ENCODE measurements at places on chromosomes 5 and 9.

GRCh38 chr5:39475881-39476842, 51.4 kb upstream of the DAB2 start:
- no peak for DNase-seq

GRCh38 chr9:72935595-72935994, 17.3 kb downstream of the ALDH1A1 start:
- no peak for DNase-seq

DNA sequence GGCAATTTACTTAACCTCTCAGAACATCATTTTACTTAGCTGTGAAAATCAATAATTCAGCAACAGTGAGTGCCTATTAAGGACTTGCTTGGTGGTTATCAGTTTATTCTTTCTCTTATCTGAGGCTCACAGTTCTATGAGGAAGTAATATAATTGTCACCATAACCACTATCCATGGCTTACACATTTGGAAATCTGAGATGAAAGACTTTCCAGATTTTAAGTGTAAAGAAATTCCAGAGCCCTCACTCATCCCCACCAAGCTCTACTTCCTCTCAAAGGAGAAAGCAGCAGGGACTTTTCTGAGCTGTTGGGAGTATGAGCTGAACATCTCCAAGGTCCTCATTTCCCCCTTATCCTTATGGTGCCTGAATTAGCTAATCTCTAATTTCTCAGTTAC, 321.5 kb downstream of the FBXL7 start:
- no peak for DNase-seq

DNA sequence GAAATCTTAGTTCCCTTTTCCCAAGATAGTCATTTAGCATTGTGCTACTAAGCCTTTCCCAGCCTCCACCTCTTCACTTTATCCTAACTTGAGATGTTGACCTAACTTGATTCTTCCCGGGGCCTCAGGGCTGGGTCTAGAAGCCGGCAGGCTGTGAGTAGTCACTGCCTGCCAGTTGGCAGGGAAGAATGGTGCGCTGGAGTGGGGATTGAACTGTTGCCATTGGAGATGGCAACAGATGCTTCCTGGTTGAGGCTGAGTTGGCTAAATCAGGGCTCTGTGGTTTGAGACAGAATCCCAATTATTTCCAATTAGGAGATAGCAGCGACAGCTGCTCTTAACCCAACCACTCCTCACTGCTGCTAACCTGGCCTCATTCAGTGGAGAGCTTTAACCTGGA, 343.1 kb downstream of the BRINP1 start:
- peak; percentile 42 for DNase-seq

DNA sequence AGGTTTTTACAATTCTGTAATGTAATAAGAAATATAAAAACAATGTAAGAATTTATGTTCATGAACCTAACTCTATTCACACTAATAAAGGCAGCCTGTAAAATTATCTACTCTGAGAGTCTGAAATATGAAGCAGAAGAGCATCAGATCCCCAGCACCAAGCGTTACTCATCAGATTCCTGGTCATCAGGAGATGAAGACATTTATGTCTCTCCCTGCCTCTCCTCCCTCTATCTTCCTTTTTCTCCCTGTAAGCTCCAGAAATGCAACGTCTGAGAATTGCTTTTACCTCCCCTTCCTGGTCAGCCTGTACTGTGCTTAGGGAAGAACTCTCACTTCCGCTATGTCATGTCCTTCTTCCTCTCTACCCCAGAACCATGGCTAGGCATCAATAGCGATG, 114.4 kb upstream of the SLIT3 start:
- DNase-seq, result no peak

DNA sequence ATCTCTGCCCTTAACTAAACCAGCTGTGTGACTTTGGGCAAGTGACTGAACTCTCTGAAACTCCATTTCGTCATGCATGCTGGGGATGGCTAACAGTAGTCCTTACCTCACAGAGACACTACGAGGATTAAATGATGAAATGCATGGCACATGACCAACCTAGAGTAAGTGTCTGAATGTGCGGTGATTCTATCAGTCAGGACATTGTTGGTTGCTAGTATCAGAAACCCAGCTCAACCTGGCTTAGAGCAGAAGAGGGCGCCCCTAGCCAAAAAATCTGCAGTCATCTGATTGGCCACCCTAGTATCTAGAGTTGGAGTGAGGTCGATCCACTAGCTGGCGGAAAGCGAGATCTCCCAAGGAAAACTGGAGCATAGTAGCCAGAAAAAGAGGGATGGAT, 25.2 kb downstream of the NEURL1B start:
- DNase-seq, result no peak

GRCh38 chr9:106286249-106286648, 576.7 kb upstream of the ZNF462 start:
- no peak for DNase-seq

GRCh38 chr5:158698768-158699284, 400.9 kb downstream of the EBF1 start:
- no peak for DNase-seq

GRCh38 chr5:151577566-151577965, 13.6 kb downstream of the FAT2 start:
- DNase-seq, result no peak

- no peak for DNase-seq
These were observed 14.9 kb downstream of the TRIM7 start for GRCh38 chr5:181189962-181190710.

DNA sequence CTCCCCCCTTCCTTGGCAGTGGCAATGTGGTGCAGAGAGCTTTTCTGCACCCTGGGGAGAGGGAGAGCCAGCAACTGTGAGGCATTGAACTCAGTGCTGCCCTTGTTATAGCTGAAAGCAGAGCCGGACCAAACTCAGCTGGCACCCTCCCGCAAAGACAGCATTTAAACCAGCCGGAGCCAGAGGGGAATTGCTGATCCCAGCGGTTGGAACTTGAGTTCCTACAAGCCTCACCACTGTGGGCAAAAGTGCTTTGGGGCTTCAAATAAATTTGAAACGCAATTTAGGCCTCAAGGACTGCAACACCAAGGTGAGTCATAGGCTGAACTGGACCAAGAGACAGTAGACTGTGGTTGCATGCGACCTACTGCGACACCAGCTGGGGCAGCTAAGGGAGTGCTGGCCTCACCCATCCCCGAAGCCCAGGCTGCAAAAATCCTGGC, 207.6 kb upstream of the CDKN2B start:
- no peak for DNase-seq

DNA sequence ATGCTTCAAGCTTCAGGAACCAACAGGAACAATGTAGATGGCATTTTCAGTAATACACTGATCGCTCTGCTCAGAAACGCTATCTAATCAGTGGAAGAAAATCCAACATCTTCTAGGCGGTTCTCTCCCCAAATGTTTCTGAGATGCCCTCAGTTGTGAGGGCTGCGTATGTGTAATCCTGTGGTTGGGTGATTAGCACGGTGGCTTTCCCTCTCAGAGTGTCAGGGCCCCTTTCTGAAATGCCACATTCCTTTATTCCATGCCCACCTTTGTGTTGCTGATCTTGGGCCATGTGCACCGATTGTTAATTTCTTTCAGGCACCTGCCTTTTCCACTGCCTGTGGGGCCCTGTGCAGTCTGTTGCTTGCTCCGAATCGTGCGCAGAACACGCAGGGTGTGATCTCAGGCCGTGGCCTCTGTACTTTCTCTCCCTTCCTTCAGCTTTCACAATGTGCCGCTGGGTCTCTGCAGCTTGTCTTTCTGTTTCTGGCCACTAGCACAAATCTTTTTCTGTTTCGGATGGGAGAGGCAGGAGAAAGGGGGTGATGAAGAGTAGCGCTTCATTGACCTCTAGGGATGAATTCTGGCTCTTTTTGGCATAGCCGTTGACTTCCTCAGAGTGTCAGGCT, 324.0 kb downstream of the PARP8 start:
- no peak for DNase-seq

- no peak for DNase-seq
These were observed 3.0 kb upstream of the TUSC1 start for GRCh38 chr9:25681266-25681665.

- no peak for DNase-seq
These were observed 581.0 kb upstream of the RORB start for GRCh38 chr9:73916016-73916673.

DNA sequence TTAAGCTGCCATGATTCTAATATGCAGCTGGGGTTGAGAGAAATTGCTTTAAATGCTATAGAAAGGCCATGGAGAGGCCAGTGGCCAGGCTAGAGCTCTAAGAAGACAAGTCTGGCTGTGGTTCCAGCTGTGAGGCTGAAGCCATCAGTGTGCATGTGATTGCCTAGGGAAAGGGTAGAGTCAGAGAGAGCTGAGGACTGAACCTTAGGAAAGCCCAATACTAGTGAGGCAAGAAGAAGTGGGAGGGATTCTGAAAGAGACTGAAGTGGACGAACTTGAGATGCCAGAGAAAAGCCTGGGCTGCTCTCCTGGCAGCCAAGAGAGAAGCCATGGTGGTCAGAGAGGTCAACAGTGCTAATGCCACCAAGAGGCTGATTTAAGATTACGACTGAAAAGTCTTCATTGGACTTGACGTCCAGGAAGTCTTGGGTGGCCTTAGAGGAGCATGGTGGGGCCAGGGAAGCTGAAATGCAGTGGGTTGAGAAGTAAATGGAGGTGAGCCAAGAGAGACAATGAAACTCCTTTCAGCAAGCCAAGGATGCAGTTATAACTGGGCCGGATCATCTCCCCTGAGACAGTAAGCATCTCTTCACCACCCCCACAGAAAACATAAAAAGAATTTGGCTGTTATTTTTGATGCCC, 133.2 kb downstream of the TMEM174 start:
- DNase-seq, result no peak

DNA sequence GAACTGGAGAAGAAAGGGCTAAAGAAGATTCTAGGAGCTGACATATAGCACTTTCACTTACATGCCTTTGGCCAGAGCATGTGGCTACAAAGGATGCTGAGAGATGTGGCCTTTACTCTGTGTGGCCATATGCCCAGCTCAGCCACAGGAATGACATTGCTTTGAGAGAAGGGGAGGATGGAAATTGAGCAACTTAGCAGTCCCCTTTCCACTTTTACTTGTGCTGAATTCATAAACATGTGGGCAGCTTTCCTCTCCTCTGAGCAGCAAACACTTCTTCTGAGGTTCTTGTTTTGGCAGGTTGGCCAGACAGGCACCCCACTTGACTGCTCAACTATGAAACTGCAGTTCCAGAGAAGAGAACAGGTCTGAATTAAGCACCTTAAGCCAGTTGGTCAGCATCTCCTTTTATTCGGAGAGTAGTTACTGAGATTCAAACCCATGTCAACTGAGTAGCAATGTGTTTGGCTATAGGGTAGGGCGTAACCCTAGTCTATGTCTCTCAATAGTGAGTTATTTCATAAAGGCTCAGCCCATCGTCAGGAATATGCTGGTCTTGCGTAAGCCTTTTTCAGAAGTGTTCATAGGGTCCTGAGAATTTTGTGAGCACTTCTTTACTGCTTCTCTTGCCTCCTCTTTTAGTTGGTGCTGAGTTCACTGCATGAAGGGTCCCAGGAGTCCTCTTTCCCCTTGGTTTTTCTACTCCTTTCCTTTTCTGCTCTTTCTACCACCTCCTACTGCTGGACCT, 134.5 kb downstream of the PALM2AKAP2 start:
- DNase-seq, result no peak

DNA sequence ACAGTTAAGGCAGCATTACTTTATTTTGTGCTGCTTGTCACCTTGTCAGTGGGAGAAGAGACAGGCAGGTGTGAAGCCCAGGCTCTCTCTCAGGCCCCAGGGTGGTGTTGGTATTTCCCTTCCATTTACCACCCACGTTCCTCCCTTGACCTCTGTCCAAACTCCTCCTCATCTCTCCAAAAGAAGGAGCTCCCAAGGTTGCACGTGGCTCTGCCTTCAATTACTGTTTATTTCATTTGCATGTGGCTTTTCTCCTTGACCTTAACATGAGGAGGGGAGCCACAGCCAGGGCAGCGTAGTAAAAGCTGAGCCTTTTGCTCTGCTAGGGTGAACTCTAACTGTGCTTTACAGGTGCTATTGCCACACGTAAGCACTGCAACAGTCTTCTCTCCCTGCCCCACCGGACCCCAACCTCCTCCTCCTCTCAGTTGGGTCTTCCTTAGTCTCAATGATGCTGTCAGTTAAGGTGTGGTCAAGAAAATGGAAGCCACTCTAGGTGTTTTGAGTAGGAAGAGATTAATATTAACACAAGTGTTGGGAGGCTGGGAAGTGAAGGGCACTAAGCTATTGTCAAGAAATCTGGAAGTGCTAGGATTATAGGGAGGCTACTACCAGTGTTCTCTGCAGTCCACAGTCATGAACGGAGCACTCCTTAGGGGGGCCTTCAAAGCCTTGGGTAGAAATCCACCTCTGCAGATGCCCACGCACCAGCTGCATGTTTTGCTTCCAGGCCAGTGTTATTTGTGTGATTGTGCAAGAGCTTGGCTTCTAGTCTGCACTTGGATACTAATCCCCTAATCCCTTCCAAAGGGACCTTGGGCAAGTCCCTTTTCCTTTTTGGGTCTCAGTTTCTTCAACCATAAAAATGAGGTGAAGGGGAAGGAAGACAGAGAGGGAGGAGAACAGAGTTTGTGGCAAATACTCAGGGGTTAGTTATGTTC, 3.9 kb upstream of the ALDH1B1 start:
- DNase-seq, result peak; percentile 22

- no peak for DNase-seq
These were observed 780.3 kb downstream of the KCTD16 start for GRCh38 chr5:144950996-144951395.

- no peak for DNase-seq
These were observed 197.1 kb downstream of the CEMIP2 start for GRCh38 chr9:71571186-71571585.

All from left ventricle myocardium inferior (tissue), 1 donor.